ENCODE measurements at places on chromosomes 2 and 18.

DNA sequence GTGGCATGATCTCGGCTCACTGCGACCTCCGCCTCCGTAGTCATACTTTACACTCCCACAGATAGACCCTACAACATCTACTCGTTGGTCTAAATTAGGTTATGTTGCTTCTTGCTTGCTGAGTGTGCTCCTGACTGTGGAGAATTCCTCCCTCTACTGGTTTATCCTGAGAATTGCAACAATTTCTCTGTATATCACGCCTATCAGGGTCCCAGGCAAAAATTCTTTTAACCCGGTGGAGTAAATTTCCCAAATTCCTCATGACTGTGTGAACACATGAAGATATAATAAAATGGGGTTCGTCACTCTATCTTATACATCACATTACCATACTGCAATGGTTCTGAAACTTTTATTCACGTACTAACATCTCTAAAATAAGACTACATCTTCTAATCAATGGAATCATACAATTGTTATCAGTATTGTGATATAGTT, 156.7 kb downstream of the EVA1A start:
- no peak for DNase-seq
- no peaks in the 10 kb centered on the region for H3K4me1 ChIP-seq
- H3K27me3 ChIP-seq: no peaks in the 10 kb centered on the region

DNA sequence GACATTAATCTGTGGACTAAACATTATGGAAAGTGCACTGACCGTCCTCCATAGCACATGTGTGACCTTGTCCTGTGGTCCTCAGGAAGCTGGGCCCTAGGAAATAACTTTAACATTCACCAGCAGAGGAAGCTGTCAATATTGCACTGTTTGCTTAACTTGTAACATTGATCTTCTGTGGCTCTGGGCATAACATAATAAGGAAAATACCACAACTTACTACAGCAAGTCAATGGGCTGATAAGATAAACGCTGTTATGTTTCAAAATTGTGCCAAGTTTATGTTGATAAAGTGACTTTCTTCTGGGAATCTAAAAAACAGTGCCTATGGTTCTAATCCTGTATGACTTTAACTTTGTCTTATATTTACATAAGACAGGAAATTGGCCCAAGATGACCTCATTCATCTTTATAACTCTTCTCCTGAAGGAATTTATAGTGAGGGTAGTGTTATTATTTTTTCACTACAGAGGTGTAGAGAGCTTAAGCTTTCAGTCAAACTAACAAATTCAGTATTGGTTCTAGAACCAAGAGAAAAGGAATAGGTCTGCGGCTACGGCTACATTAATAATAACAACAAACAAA, 113.7 kb upstream of the MAP4K3 start:
- no peak for DNase-seq
- H3K36me3 ChIP-seq: no peaks in the 10 kb centered on the region
- no peaks in the 10 kb centered on the region for H3K4me1 ChIP-seq
- no peak overlapping the region for H3K4me3 ChIP-seq
- no peaks in the 10 kb centered on the region for H3K27me3 ChIP-seq

DNA sequence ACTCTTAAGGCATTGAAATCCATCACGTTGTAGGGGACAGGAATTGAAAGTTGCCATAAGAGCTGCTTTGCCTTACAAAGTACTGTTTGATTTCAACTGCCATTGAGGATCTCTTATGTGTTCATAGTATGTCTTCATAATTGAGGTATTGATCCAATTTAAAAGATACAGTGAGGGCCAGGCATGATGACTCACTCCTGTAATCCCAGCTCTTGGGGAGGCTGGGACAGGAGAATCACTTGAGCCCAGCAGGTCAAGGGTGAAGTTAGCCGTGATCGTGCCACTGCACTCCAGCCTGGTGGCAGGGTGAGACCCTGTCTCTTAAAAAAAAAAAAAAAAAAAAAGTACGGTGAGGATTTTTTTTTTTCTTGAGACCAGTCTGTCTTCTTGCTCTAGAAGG, 91.7 kb upstream of the EML6 start:
- no peak for DNase-seq
- no peak overlapping the region for H3K4me3 ChIP-seq
- H3K36me3 ChIP-seq: peaks cover 75% of the 10 kb centered on the region
- no peak overlapping the region for H3K27ac ChIP-seq

DNA sequence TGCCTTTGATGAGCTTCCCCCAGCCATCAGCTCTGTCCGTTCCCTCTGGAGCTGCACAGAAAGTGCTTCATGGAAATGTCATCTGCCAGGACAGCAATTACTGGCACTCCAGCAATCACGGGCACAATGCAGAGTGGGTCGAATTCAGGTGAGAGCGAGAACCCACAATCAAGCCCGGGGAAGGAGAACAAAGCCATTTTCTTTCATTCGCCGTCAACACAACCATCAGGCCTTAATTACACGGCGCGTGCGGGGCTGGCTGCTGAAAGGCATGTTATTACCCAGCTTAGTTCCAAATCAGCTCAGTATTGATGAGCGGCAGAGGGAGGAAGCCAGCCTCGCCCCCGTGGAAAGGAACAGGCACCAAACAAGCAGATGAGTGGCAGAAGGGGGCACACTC, 143.9 kb downstream of the MYT1L start:
- no peaks in the 10 kb centered on the region for H3K36me3 ChIP-seq
- H3K27ac ChIP-seq: no peak overlapping the region
- DNase-seq: no peak
- no peaks in the 10 kb centered on the region for H3K27me3 ChIP-seq
- no peaks in the 10 kb centered on the region for H3K4me1 ChIP-seq

DNA sequence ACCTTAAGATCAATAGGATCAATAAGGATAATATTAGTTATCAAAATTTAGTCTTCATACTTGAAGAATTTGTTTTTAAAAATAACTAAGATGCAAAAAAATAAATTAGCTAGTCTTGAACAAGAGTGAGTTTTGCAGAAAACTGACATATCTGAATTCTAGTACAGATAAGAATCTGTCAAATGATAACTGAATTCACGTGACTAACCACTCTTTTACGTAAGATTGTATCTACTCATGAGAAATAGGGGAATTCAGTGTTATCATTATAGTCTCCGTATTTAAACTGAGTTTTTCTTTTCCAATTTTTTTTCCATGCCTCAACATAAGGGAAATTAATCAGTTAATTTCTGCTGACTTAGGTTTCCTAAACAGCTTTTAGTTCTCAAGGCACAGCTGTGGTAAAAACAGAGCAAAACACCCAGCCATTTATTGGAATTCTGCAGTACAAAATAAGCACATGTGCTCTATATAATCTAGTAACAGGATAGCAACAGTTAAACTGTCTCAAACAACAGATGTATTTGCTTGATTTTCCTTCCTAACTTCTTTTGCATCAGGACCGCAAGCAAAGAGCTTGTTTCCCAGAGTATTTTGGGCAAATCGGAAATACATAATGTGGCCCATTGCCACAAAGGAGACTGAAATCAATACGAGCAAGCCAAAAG, 19.1 kb downstream of the SLC40A1 start:
- no peak overlapping the region for H3K27ac ChIP-seq
- H3K4me3 ChIP-seq: no peak overlapping the region
- no peak for DNase-seq
- peaks cover 10% of the 10 kb centered on the region for H3K4me1 ChIP-seq
- H3K36me3 ChIP-seq: peaks cover 17% of the 10 kb centered on the region
- no peaks in the 10 kb centered on the region for H3K27me3 ChIP-seq

GRCh38 chr2:223056701-223057418, 4.9 kb downstream of the KCNE4 start:
- no peak overlapping the region for H3K27ac ChIP-seq
- DNase-seq: no peak
- no peak overlapping the region for H3K4me3 ChIP-seq

DNA sequence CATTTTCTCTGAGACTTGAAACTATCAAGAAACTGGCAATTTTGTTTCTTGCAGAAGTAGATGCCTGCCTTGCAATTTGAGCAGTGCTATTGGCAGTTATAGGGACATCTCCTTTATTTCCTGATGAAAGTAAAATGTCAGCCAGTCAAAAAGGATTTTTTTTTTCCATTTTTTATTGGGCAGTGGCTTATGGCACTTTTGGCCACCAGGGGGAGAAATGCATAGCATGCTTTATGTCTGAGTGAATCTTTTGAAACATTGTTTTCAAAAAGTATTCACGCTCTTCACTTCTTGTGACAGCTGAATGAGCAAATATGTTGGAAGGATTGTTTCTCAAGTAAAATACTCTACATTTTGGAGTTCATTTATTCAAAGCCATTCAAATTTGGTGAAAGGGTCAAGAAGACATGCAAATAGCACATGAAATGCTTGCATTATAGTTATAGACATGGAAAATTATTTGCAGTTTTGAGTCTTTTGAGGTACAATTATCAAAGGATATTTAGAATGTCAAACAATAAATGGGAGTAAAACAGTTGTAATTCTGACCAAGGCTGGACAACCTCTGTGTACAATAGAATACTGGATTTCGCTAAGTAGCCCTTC, 491.0 kb downstream of the CDH2 start:
- no peak overlapping the region for H3K4me3 ChIP-seq
- no peaks in the 10 kb centered on the region for H3K27me3 ChIP-seq

- H3K36me3 ChIP-seq: no peaks in the 10 kb centered on the region
- DNase-seq: no peak
- no peaks in the 10 kb centered on the region for H3K4me1 ChIP-seq
- H3K27me3 ChIP-seq: no peaks in the 10 kb centered on the region
- H3K27ac ChIP-seq: no peak overlapping the region
Measured at GRCh38 chr2:235514627-235515363, 21.0 kb downstream of the AGAP1 start.

DNA sequence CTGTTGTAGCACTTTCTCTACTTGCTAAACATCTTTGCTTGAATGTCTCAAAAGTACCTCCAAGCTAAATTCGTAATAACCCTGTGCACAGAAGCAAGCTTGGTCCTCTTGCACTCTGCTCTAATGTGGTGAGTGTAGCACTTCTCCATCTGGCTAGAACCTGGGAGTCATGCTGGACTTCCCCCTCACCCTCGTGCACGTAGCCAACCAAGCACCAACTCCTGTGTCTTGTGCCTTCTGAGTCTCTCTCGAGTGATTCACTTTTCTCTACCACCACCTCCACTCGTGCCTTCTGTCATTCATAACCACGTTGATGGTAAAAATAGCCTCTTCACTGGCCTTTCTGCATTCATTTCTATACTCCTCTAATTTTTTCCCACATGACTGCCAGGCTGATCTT, 91.9 kb upstream of the KCNE4 start:
- H3K27ac ChIP-seq: no peak overlapping the region
- H3K4me3 ChIP-seq: no peak overlapping the region
- H3K4me1 ChIP-seq: no peaks in the 10 kb centered on the region
- H3K27me3 ChIP-seq: no peaks in the 10 kb centered on the region
- no peaks in the 10 kb centered on the region for H3K36me3 ChIP-seq
- no peak for DNase-seq

DNA sequence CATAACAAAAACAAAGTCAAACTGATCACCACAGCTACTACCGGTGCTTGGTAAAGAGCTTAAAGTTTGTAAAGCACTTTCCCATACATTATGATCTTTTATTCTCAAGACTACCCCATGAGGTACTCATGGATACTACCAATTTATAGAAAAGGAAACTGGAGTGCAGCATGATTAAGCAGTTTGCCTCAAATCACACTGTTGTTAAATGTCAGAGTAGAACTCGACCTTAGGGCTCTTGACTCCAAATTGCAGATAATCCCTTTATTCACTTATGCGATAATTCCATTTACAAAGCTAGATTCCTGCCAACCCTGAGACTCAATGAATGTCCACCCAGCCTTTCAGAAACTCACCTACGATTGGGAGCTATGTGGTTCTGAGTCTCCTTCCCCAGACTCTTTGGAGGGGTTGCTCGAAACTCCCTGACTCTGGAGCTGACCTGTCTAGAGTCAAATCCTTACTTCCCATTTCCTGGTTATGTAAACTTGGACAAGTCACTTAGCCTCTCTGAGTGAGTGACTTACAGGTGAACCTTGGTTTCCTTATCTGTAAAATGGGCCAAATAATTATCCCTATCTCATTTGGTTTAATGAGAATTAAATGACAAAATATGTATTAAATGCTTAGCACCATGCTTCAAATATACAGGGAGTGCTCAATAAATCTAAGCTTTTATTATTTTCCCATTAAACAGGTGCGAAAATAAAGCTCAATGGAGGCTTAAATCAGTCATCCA, 47.4 kb downstream of the PSD4 start:
- no peaks in the 10 kb centered on the region for H3K4me1 ChIP-seq
- DNase-seq: no peak
- no peaks in the 10 kb centered on the region for H3K27me3 ChIP-seq
- no peak overlapping the region for H3K27ac ChIP-seq

DNA sequence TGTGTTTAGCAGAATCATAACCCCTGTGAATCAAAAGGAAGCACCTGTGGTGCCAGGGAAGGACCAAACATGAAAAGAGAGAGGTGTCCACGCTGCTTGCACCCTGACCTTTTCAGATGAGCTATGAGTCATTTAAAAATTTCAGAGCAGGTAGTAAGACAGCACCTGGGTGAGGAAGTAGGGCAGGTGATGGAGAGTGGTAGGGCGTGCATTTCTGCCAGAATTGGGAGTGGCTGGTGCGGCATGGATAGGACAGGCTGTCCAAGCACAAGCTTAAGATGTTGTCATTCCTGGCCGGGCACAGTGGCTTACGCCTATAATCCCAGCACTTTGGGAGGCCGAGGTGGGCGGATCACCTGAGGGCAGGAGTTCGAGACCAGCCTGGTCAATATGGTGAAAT, 36.8 kb downstream of the NPAS2 start:
- no peak overlapping the region for H3K27ac ChIP-seq
- H3K4me1 ChIP-seq: no peaks in the 10 kb centered on the region
- no peak overlapping the region for H3K4me3 ChIP-seq
- DNase-seq: no peak
- H3K36me3 ChIP-seq: no peaks in the 10 kb centered on the region

GRCh38 chr2:9179572-9180201, 26.9 kb upstream of the ASAP2 start:
- no peak overlapping the region for H3K27ac ChIP-seq
- no peaks in the 10 kb centered on the region for H3K4me1 ChIP-seq
- H3K4me3 ChIP-seq: no peak overlapping the region
- no peak for DNase-seq
- H3K27me3 ChIP-seq: no peaks in the 10 kb centered on the region

DNA sequence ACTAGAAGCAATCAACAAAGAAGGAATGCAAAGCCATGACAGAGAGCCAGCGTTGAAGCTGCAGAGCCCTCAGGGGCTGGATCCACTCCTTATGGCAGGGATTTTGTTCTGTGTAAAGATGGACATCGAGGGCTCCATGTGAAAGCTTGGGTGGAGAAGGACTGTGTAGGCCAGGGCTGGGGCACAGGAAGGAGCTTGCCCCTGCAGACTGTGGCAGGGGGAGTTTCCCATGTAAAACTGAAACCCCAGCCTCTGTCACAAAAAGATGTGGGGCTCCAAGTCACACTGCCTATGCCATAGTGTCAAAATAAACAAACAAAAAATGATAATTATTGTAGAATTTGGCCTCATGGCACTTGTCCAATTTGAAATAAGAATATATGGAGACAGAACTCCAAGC, 408.7 kb upstream of the HS6ST1 start:
- H3K27ac ChIP-seq: no peak overlapping the region
- H3K36me3 ChIP-seq: no peaks in the 10 kb centered on the region
- no peaks in the 10 kb centered on the region for H3K27me3 ChIP-seq
- no peaks in the 10 kb centered on the region for H3K4me1 ChIP-seq
- H3K4me3 ChIP-seq: no peak overlapping the region

- no peaks in the 10 kb centered on the region for H3K4me1 ChIP-seq
- no peaks in the 10 kb centered on the region for H3K27me3 ChIP-seq
- no peak overlapping the region for H3K4me3 ChIP-seq
- no peak for DNase-seq
- no peaks in the 10 kb centered on the region for H3K36me3 ChIP-seq
Measured at GRCh38 chr2:14635391-14635871, 2.9 kb downstream of the LRATD1 start.
